Activated CD8-positive, alpha-beta T cell treated with anti-CD3 and anti-CD28 coated beads for 36 hours (primary cell): ENCODE measurements at places on chromosomes 7 and 10. TPM values are rescaled to one million over a fixed set of nuclear protein-coding genes. Genes with fewer than 3 reads are reported as not detected.

Gene FOXP2
- not detected for total RNA-seq

Gene GSAP
- 3.0 TPM for total RNA-seq

GRCh38 chr7:15737601-15738000 lies 51.1 kb upstream of the MEOX2 start:
- H3K4me1 ChIP-seq = no peaks in the 10 kb centered on the region
- DNase-seq = no peak
- no peak overlapping the region for H3K27ac ChIP-seq
- no peak overlapping the region for H3K4me3 ChIP-seq
- H3K36me3 ChIP-seq = no peaks in the 10 kb centered on the region

GRCh38 chr7:3301831-3302618 lies 973 bp downstream of the SDK1 start:
- H3K4me1 ChIP-seq = peaks cover 5% of the 10 kb centered on the region
- H3K36me3 ChIP-seq = no peaks in the 10 kb centered on the region
- H3K27ac ChIP-seq = peak overlapping the region; percentile 26
- H3K27me3 ChIP-seq = peaks cover 29% of the 10 kb centered on the region

Gene ZP3
- 12.2 TPM for total RNA-seq

DNA sequence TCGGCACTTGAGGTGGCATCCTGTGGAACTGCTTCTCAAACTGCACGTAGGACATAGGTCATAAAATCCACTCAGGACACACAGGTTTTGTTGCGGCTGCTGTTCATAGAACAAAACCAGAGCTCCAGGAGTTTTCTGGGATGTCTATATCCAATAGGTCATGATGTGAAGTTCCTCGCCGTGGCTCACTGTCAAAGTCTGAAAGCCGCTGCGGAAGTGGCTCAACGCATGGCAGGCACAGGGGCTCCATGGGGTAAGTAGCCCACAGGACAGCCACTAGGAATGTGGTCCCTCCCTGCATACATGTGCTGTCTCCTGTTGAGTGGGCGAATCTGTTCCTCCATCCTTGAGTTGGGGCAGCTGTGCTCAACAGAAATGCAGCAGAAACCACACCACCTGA lies 72.2 kb downstream of the PRKAG2 start:
- H3K27ac ChIP-seq = no peak overlapping the region
- H3K4me3 ChIP-seq = no peak overlapping the region
- no peaks in the 10 kb centered on the region for H3K4me1 ChIP-seq
- no peak for DNase-seq
- no peaks in the 10 kb centered on the region for H3K36me3 ChIP-seq
- no peaks in the 10 kb centered on the region for H3K27me3 ChIP-seq
